ENCODE measurements at places on chromosomes 4 and X.

- no peak for DNase-seq
Measured at GRCh38 chr4:76780781-76781697, 116.9 kb downstream of the SOWAHB start.

GRCh38 chrX:79270401-79270800 lies 96.7 kb downstream of the ITM2A start:
- no peak for DNase-seq

DNA sequence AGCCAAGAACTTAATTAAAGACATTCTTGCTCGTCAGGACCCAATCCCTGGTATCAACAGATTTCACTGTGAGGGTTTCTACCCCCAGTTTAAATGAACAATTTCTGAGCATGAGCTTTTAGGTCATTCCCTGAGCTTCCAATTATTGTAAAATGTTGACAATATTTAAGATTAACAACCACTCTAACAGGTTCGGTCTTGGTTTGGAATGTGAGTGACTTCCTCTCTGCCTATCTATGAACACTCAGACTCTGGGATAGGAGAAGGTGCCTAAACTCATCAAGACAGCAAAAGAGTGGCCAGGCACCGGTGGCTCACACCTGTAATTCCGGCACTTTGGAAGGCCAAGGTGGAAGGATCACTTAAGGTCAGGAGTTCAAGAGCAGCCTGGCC lies 82.9 kb upstream of the TMEM150C start:
- no peak for DNase-seq

GRCh38 chr4:172992648-172993378 lies 175.8 kb upstream of the GALNT7 start:
- DNase-seq, result no peak

DNA sequence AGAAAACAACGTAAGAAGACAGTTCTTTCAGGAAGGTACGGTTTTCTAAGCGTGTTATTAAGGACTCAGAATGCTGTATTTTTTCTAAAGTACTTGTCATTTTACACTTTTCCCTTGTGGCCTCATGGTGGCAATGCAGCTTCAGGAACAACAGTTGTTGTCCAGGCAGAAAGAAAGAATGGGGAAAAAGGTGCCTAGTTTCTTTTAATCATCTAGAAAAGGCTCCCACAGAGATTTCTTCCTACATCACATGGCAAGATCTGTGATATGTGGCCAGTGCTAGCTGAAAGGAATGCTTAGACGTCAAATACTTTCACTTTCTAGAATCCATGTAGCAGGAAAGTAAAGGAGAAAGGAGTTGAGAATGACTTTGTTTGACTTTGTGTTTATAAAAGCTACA lies 49.0 kb upstream of the TRAM1L1 start:
- no peak for DNase-seq

All from mesothelial cell of epicardium (in vitro differentiated cells).